ENCODE measurements at places on chromosomes 3 and 15.

- no peak for DNase-seq
These were observed 254.3 kb upstream of the LRRC3B start for GRCh38 chr3:26368312-26368711.

GRCh38 chr15:62940093-62940754 lies 102.3 kb upstream of the TPM1 start:
- DNase-seq = no peak

- peak; percentile 23 for DNase-seq
These were observed 39.3 kb downstream of the KLHL6 start for GRCh38 chr3:183515968-183516851.

- DNase-seq = no peak
These were observed 316.4 kb downstream of the THSD4 start for GRCh38 chr15:71431343-71432336.

- no peak for DNase-seq
These were observed 15.3 kb upstream of the SH3BP5 start for GRCh38 chr3:15347737-15348110.

DNA sequence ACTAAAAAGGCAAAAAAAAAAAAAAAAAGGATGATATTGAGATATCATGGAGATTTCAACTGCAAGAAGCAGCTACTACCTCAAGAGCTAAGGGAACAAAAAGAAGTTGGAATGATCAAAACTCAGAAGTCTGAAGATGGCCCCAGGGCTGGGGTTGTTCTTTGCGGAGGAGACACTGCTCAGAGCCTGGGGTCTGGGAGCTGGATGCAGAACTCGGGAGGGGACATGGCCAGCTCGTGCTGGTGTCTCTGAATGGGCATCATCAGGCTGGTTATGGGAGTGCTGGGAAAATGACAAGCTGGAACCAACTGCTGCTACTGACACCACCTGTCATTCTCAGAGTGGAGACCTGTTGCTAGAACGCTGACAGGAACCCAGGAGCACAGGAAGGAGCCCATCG lies 14.2 kb upstream of the ADIPOQ start:
- no peak for DNase-seq

- DNase-seq = no peak
These were observed 11.6 kb downstream of the FSIP1 start for GRCh38 chr15:39770748-39771689.

- DNase-seq = no peak
These were observed 316.2 kb upstream of the UMPS start for GRCh38 chr3:124413989-124414598.

DNA sequence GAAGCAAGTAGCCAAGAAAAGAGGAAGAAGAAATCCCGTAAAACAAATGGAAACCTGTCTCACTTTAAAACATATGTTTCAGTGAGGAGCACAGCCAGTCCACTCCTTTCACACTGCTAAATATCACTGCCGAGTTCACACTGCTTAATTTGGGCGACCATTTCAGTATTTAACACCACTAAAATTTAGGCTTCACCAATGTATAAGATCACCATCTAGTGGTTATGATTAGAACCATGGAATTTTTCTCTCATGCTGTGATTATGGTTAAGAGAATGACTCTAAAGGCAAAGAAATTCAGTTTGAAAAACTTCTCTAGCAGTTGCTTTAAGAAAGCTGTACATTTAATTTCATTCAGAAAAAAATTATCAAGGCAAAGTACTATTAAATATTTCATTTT lies 16.6 kb downstream of the SLC4A7 start:
- DNase-seq = no peak

GRCh38 chr3:14740983-14741382 lies 66.0 kb downstream of the C3orf20 start:
- no peak for DNase-seq

- no peak for DNase-seq
These were observed at the start of gene VWA5B2 for GRCh38 chr3:184229394-184230080. Gene VWA5B2 (plus strand): TSS chr3:184229585. CDS start chr3:184230529, 944 bp downstream.

DNA sequence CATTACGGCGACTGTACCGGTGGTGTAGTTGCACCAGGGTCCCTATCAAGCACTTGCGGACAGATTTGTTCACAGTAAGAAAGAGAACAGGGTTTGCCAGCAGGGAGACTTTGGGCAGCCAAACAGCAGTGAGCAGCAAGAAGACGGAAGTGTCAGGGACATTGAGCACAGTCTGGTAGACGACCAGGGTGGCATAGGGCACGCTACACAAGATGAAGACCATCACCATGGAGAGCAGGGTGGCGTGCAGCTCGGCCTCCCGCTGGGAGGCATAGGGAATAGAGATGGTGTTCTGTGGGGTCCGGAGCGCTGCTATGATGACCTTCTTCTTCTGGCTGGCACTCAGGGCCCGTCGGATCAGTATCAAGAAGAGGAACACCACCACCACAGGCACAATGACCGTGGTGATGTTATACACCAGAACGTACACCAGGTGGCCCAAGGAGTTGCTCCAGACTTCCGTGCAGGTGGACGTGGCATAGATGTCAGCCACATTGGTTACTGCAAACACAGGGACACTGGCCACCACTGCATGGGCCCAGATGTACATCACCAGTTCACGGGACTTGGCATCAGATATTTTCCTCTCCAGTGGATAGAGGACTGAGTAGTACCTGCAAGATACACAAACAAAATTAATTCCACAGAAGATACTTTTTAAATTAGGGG lies 19.1 kb upstream of the FSIP1 start:
- DNase-seq = no peak

- DNase-seq = no peak
These were observed 40.8 kb upstream of the ACP3 start for GRCh38 chr3:132276228-132276906.

DNA sequence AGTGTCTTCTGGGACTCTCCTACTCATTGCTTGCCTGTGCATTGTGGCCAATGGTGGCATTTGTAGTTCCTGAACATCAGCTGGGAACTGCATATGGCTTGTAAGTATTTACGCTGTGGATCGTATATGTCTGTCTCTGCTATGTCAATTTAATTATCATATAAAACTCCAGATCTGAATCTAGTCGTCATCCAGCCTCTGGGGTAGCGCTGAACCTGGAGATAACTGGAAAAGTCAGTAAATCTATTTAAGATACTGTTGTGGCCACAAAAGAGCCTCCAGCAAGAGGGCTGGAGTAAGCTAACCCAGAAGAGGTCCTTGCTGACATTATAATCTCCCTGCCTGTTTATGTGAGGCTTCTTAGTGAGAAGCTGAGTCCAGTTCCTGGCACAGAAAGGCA lies 21.6 kb downstream of the MFSD1 start:
- DNase-seq = no peak

- DNase-seq = no peak
These were observed 210.5 kb downstream of the CLSTN2 start for GRCh38 chr3:140145528-140145927.

- DNase-seq = no peak
These were observed 533.3 kb downstream of the NSUN3 start for GRCh38 chr3:94596141-94596540.

GRCh38 chr3:127749787-127750225 lies 72.5 kb downstream of the MGLL start:
- no peak for DNase-seq

DNA sequence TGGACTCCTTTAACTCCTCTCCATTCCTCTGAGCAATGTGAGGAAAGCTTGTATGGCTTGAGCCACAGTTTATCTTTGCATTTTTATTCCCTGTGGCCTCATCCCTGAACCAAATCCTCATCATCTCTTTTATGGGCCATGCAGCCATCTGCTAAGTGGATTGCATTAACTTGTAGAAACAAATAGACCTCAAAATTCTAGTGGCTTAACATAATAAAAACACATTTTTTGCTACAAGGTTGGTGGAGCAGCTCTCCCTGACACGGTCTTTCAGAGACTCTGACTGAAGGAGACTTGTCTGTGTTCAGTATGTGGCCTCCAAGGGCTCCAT lies 135.3 kb downstream of the RPL22L1 start:
- DNase-seq = no peak

GRCh38 chr3:44926921-44927320 lies 49.1 kb downstream of the ZDHHC3 start:
- DNase-seq = no peak

- no peak for DNase-seq
These were observed 361.1 kb downstream of the ERC2 start for GRCh38 chr3:56107157-56107556.

DNA sequence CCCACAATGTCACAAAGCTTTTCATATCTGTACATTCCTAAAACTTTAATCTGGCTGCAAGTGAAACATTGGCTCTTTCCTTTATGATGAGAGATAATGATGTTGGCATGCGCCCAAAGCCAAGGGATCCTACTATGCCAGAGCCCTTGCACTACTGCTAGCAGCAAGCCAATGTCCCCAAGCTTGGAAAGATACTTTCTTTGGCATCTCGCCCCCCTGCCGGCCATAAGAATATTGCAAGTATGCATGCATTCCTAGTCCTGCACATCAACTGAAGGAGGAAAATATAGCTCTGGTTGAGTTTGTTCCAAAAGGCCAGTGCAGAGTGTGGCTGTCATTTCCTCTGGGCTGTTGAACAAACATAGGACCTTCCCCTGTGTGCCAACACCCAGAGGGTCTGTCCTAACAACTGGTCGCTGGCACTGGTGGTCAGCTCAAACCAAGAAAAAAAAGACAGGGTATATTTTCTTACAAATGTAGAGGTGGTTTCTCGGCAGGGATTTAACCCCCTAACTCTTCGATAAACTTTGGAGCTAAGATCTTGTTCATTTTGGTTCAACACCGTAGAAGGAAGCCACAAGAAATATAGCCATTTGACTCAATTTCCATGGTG lies 120.9 kb upstream of the ZBED2 start:
- peak; percentile 31 for DNase-seq

- DNase-seq = no peak
These were observed 451.0 kb downstream of the MFSD1 start for GRCh38 chr3:159252772-159253384.

DNA sequence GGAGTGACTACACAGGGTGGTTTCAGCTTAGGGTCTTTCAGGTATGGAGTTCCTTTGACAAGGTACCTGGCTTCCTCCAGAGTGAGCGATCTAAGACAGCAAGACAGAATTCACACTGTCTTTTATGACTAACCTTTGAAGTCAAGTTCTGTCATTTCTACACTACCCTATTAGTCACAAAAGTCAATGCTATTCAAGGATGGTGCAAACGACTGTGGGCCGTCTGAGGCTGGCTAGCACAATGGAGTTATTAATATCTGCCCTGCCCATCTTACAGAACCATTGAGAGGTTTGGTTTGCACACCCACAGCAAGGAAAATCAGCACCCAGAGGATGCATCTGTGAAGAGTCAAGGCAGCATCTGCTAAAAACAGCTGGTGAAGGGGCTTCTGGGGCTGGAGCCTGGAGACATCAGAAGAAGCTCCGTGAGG lies 62.9 kb upstream of the XCR1 start:
- peak; percentile 58 for DNase-seq

GRCh38 chr15:73065114-73065513 lies 12.9 kb downstream of the NEO1 start:
- DNase-seq = no peak

- no peak for DNase-seq
These were observed 2.7 kb downstream of the ARHGEF26 start for GRCh38 chr3:154123906-154124305.

DNA sequence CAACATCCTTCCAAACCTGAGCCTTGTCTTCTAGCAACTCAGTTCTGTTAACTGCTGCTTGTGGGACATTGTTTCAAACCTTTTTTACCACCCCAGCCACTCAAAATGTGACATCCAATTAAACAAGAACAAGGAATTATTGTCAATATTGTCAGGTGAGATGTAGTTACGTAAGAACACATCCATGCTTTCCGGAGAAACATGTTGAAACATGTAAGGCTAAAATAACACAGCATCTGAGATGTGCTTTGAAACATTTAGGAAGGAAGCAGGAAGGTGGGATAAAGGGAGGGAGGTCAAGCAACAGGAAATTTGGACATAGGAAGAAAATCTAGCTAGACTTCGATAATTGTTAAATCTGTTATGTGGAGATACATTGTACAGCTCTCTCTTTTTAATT lies 50.9 kb upstream of the PRICKLE2 start:
- no peak for DNase-seq

DNA sequence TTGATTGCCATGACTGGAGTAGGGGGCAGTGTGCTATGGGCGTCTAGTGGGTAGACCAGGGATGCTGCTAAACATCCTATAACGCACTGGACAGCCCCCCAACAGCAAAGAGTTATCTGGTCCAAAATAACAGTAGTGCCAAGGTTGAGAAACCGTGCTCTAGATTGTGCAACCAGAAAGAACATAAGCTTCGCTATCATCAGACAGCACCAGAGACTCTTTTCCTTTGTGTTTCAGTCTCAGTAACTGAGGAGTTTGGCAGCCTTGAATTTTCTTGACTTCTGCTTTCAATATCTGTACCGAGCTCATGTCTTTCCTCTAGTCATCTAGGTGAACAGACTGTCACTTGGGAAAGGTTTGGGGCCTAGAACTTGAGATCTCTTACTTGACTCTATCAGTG lies 8.8 kb downstream of the ARID3B start:
- no peak for DNase-seq

All from NK-92 treated with Interleukin-12 subunit alpha and Interleukin-12 subunit beta, amount 100 ng/mL, for 24 hours (cell line).